ENCODE measurements at places on chromosomes 12 and 14.
A peak's percentile ranks its signal among the peaks of the same experiment; 100 is the strongest.

DNA sequence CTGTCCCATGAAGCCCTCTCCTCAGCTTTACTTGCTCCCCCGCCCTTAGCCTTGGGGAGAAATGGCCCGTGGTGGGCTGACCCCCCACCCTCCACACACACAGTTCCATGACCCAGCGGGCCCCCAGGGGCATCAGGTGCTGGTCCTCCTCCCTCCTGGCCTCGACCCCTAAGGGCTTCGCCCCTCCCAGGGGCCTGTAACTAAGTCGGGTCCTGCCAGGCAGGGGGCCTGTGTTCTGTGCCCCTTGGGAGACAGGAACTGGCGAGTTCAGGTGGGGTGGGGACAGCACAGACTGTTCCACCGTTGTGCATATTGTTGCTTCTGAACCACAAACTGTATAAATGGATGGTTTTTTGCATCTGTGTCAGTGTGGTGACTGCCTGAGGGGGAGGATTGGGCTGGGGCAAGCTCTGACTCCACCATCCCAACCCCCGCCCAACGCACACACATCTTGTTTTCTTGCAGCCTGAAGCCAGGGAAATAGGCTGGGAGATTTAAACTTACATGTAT lies 8.8 kb downstream of the TAMALIN start:
- no peak for DNase-seq

DNA sequence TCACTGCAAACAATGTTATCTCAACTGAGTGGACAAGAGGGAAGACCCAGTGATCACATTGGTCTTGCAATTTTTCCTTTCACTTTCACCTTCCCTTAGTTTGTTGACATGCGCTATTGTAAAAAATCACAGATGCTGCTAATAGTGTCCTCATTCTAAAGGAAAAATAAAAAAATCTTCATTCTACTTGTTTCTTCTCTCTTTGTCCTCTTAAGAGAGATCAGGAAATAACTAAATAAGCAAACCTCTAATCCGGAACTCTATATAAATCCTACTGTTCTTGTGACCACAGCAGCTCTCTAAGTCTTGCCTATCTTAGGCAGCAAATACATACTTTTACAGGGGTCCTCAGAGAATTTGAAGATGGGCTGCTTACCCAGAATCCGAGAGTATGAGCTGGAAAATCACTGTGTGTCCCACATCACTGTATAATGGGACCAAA lies 257.7 kb downstream of the NAV3 start:
- no peak for DNase-seq

DNA sequence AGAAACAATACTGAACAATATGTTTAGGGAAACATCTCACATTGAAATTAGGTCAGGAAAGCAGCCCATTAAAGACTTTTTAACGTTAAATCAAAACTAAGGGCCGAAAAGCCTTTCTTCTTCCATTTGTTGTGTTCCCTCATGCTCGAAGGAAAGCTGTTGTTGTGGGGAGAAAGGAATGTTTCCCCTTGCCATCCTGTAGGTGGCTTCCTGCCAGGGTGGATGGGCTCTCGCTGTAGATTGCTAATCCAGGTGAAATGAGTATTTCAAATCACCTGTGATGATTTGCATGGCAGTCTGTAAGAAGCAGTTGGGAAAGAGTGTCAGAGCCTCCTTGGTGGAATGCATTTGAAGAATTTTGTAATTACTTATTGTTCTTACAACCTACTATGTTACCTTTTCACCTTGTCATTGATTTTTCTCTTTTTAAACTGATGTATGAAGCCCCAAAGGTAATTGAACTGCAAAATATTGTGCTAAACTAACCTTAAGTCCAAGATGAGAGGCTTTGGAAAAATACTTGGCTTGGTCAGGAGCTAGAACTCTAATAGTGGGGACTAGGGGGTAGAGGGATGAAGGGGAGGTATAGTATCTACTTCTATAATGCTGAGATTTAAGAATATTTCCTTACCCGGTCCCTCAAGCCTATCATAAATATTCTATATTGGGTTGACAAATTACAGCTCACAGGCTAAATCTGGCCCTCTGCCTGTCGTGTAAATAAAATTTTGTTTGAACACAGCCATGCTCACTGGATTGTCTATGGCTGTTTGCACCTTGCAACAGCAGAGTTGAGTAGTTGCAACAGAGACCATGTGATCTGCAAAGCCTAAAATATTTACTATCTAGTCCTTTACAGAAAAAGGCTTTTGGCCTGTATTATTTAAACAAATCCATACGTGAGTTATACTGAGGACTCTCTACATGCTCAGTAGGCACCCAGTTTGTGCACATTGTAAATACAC lies 7.7 kb upstream of the DCP1B start:
- no peak for DNase-seq

DNA sequence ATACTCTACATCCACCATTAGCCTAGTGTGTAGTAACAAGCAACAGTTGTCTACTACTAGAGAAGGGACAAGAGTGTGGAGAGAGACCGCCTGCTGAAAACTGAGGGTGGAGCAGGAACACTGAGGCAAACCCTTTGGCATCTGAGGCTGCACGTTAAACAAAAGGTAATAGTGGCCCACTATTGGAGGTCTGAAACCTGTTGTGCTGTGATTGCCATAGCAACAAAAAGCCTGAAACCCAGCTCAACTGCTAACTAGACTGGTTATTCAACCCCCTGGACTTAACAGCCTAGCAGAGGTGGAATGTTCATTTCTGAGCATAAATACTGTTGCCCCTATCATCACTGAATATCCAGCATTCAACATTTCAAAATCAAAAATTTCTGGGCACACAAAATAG lies 43.0 kb downstream of the PPP4R4 start:
- DNase-seq: no peak

DNA sequence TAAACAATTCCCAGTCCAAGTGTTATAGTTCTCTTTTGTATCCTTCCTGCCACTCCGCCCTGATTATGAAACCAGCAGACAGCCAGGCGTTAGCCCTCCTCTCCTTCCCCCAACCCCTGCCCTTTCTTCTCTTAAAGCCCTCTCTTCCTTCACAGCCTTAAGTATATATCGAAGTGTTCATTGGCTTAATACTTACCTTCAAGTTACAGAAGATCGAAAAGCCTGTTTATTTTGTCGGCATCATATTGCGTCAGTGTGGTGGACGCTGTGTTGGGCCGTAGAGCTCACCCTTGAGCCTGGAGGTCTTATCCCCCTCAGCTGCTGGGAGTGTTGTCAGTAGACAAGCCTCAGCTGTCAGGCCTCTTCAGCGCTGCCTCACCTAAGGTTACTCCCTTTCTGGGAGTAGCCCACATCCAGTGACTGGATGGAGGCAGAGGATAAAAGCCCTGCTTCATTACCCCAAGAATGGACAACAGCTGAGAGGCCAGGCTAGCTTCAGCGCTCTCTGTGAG lies 36.2 kb downstream of the CMAS start:
- DNase-seq: no peak

GRCh38 chr14:91227183-91227628 lies 17.3 kb downstream of the GPR68 start:
- peak; percentile 41 for DNase-seq

- no peak for DNase-seq
These were observed 5.7 kb downstream of the FAM177A1 start for GRCh38 chr14:35051796-35052195.

- no peak for DNase-seq
These were observed 72.5 kb downstream of the TRAF3 start for GRCh38 chr14:102849526-102850379.

DNA sequence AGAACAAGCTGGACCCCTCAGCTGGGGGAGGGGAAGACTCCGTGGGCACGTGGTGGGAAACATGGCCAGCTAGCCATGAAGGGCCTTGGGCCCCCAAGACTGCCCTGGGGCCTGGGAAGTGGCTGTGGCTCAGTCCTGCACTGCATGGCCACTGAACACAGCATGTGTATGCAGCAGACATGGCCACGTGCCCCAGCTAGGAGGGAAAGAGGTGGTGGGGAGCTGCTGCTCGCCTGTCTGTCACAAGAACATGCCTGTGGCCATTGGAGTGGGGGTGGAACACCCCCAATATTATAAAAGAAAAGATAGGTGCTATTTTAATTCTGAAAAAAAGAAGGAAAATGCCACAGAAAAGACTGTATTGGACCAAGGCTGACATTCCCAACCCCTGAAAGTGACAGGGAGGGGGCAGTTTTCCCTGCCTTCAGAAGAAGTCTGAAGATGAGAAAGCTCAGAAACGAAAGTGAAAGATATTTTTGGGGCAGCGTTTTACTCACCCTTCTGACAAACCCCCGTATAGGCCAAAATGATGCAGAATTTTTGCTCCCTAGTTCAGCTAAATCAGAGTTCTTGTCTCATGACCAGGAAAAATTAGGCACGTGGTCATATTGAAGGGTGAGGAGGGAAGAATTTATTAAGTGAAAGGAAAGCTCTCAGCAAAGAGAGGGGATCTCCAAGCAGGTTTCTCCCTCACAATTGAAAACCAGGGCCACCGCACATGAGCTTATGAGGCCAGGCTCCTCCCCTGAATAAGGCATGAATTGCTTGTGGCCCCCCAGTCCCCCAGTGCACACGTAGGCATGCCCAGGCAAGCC lies 35.2 kb upstream of the PCNX1 start:
- DNase-seq: no peak

GRCh38 chr12:89664441-89664840 lies 44.2 kb downstream of the ATP2B1 start:
- no peak for DNase-seq

DNA sequence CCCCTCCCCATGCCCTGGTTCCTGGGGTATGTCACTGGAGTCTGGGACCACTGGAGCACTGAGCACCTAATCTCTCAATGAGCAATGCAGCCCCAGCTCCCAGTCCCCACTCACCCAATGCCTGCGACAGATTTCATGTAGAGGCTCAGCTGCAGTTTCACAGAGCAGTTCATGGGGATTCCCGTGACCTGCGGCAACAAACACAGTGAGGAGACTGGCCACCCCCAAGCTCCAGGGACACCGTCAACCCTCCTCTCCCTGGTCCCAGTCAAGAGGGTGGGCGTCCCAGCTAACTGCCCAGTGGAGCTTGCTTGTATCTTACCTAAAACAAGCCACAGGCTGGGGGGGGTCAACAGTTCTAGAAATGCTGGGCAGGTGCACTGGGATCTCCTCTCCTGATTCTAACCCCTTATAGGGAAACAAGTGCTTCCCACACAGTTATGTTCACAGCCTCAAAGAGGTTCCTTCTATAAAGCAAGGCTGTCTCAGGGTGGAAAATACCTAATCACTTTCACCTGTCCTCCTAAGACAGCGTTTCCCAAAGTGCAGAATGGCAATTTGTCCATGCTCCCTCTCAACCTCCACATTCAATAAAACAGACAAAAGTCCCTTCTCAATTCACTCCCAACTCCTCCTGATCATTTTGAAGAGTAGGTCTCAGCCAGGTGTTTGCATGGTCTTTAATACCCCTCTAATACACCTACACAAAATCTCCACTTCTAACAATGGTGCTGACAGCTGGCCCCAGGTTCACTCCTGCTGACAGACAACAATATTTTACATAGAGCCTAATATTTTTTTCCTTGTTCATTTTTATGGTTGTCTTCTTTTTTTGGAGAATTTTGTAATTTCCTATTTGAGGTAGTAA lies 68.3 kb downstream of the SCARB1 start:
- no peak for DNase-seq

GRCh38 chr14:86513056-86513455 lies 983.1 kb downstream of the FLRT2 start:
- DNase-seq: no peak

- no peak for DNase-seq
These were observed 256.7 kb downstream of the C12orf75 start for GRCh38 chr12:105587237-105587636.

- no peak for DNase-seq
These were observed 1605.7 kb upstream of the FLRT2 start for GRCh38 chr14:83924259-83924658.

All from activated CD4-positive, alpha-beta T cell treated with anti-CD3 and anti-CD28 coated beads, Interleukin-2, amount 50 U/mL, for 24 hours (primary cell).